ENCODE measurements at places on chromosomes 4 and X.

DNA sequence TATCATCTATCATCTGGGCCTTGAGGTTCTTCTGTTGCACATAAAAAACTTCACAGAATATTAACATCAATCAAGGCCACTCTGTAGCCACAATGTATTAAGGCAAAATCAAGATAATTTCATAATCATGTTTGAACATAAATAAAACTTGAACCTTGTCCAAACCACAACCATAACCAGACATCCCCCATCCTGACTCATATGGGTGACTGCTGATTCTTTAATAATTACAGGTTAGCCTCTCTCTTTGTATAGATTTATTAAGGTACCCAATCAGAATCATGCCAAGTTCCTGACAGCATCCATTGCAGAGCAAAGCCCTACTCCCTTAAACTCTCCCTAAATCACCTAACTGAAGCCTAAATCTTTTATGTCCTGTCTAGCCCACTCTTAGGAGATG, 16.7 kb upstream of the AREG start:
- peak; percentile 76 for DNase-seq

- DNase-seq = no peak
These were observed 170.4 kb downstream of the FRAS1 start for GRCh38 chr4:78227411-78228057.

DNA sequence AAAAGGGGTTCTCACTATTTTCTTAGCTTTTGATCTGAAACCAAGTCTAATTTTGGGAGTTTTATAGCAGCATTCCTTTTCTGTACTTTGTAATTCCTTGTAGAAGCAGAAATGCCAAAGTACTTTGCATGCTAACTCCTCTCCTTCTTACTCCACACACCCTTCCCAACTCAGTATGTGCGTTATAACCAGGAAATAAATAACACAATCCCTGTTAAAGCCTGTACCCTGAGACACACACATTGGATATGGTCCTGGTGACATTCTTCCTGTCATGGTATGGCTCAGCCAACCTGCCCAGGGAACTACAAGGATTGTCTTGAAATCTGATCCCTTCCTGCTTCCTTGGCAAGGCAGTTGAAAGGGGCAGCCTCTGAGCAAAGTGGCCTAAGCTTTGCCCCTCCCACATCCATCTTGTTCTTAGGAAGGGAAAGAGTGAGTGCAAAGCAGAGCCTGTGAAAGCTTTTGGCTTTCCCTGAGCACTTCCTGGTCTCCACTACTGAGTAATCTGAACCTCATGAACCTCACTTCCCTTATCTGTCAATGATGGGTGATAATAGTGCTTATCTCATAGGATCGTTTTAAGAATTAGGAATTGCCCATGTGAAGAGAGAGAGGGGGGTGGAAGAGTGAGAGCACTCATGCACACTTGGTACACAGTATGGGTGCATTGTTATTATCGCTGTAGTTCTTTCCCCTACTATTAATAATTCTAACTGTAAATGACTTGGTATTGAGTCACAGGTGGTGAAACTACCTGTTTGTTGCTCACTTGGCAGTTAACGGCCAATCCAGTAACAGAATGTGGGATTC, 109.3 kb downstream of the AFF2 start:
- no peak for DNase-seq

- DNase-seq = no peak
These were observed 111.0 kb downstream of the ASB9 start for GRCh38 chrX:15158736-15159406.

DNA sequence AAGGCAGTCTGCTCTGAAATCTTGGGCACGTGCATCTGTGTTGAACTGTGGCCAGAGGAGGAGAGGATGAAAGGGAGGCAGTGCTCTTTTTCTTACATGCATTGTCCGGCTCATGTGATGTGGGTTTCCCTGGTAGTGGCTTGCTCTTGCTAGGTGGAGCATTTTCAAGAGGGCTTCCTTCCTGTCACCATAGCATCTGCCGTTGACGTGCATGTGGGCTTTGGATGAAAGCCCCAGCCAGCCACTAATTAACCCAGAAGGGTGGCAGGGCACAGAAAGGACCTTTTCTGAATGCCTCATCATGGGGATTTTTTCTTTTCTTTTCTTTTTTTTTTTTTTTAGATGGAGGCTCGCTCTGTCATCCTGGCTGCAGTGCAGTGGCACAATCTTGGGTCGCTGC, 121.3 kb downstream of the GPR143 start:
- peak; percentile 83 for DNase-seq

DNA sequence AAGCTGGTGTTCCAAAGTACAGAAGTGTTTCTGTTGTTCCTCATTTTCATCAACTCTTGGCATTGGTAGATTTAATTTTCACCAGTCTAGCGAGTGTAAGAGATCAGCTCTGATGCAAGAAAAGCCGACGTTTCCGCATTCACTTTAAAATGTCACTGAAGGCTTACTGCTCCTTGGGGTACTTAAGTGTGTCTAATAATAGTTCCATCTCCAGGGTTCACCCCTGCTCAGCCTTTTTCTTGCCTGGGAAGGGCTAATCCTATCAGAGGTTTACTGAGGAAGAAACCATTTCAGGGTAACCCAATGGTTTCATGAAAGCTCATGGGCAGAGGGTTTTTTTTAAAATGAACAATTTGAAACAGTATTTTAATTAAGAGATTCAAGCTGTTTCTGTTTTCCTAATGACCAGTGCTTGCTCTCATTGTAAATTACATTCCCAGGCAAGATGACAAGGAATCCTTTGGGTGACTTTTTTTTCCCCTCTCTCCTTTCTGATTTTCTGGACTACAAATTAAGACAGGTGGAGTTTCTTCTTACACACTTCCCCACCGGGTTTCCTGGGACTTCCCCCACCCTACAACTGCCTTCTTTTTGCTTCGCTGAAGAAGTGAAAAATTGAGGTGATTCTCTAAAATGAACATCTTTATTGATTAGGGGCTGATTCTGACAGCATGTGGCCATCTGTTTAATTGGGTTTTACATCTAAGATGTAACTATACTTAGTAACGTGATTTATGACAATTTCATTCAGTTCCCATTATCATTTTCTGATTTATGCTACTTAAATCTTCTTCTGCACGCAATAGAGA, 78.7 kb upstream of the CBLL2 start:
- DNase-seq = no peak

GRCh38 chr4:95105983-95106382, 348.2 kb downstream of the BMPR1B start:
- DNase-seq = no peak
